ENCODE measurements at places on chromosomes 7 and 10.

- no peak for DNase-seq
Observed at GRCh38 chr10:94218493-94219183, 144.1 kb downstream of the NOC3L start.

GRCh38 chr10:23158370-23158769 lies 33.7 kb upstream of the PTF1A start:
- DNase-seq = peak; percentile 57

GRCh38 chr7:74615933-74616780 lies 41.4 kb upstream of the GTF2I start:
- DNase-seq = peak; percentile 55

DNA sequence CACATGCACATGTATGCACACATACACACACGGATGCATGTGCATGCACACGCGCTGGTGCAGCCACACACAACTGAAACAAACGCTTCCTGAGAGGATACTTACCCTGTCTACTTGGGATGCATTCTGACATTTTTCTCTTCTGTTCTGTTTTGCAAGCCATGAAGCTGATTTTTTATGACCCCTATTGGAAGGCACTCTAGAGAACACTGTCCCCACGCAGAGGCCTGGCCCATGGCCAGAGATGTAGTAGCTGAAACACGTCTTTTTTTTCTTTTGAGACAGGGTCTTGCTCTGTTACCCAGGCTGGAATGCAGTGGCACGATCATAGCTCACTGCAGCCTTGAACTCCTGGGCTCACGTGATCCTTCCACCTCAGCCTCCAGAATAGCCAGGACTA lies 47.9 kb downstream of the VWA2 start:
- DNase-seq = no peak

GRCh38 chr7:81036057-81036456 lies 117.2 kb upstream of the SEMA3C start:
- no peak for DNase-seq

DNA sequence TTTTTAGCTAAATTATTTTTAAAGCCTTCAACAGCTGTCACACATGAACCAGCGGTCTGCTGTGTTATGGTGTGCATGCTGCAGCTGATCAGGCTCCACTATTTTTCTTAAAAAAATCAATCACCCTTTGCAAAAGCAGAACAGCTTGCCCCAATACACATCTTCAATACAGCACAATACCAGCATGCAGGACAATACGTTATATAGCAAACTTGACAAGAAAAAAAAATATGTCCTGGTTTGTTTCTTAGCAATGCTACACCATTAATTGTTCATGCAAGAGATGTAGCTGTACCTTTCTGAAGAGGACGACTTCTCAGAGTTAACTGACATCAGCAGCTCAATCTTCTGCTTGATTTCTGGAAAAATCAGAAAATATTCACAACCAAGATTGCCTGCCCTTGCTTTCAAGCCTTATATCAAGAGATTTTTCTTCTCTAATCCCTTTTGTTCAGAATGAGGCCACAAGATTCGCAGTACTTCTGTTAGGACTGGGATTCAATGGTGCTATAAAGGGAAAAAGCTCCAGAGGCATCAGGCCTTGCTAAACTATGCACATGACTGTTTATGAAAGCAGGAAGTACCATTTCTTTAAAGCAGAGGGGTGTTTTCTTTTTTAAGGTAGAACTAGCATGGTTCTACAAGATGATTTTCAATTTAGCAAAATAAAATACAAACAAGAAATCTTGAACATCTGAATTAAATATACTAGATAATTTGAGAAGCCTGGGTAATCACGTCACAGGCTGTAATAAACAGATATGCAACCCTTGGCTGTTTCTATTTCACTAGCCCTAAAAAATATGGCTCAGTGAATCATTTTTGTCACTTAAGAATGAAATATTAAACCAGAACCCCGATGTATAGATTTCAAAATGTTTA lies 120.0 kb downstream of the SRPK2 start:
- peak; percentile 70 for DNase-seq

- no peak for DNase-seq
Observed at GRCh38 chr10:7374795-7375194, 36.0 kb downstream of the SFMBT2 start.

DNA sequence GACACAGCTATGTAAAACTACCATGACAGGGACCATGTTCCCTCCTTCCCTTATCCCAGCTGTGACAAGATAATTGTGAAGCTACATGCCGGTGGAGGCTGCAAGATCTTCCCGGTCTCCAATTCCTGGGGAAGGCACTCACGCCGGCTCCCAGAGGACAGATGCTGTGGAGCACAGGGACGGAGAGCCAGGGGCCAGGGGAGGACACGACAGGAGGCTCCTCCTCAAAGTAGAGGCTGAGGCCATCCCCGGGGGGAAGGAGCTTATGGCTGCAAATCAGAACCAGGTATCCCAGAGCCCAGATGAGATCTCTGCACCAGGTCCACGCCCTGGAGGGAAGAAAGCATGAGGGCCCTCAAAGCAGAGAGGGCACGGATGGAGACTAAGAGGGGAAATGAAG lies 286.2 kb downstream of the TCERG1L start:
- DNase-seq = no peak

DNA sequence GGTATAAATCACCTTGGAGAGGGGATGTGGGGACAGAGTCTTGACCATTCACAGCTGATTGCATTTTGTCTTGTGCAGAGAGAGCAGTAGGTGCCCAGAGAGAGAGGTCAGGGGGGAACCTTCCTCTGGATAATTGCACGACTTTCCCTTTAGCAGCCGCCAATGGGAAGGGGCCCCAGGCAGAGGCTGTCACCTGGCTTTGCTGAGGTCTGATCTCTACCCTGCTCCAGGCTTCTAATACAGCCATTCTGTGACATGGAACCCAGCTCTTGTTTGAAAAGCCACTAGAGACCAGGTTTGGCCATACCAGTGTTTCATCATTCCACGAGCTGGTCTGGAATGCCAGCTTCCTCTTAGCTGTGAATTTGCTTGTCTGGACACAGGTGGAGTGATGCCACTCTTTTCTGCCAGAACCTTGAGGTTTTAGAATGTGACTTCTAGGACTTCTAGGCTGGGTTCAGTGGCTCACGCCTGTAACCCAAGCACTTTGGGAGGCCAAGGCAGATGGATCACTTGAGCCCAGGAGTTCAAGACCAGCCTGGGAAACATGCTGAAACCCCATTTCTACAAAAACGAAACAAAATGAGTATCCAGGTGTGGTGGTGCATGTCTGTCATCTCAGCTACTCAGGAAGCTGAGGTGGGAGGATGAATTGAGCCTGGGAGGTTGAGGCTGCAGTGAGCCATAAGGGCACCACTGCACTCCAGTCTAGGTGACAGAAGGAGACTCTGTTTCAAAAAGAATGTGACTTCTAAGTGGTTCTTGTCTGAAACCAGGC lies 159.9 kb downstream of the CAMK1D start:
- no peak for DNase-seq

DNA sequence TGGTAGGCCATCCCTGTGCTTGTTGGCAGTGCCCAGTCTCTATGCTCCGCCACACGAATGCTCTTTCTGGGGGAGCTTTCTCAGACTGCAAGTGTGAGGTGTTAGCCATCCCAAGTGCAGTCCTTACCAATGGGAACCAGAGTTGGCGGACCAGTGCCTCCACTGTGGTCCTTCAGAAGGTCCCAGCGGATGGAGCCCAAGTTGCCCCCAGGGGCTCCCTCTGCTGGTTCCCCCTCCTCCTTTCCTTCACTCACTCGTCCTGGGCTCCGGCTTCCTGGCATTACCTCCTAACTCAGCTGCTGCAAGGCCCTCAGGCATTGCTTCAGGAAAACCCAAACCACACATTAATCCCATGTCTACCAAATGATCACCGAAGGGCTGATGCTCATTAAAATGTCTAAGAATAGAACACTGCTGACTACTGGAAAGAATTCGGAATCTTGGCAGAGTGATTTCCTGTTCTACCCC lies 139.8 kb downstream of the CUBN start:
- DNase-seq = no peak

- no peak for DNase-seq
Observed at GRCh38 chr7:14286036-14286435, 296.6 kb upstream of the ETV1 start.

DNA sequence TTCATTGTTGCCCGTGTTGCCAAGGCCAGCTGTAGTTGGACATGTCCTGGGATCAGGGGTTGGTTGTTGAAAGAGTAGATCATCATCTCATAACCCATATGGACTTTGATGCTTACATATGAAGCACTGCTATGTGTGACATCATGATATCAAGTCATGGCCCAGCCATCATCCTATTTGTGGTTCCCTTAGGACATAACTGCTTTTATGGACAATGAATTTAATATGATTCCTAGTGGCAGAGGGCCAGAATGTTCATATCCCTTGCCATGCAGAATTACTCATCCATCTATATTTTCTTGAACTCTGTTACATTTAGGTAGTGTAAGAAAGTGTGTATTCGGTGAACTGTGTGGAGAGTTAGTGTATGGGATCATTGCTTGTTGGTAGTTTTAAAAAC lies 343.9 kb upstream of the LRGUK start:
- no peak for DNase-seq

- no peak for DNase-seq
Observed at GRCh38 chr10:89351412-89351779, 23.6 kb downstream of the IFIT3 start.

DNA sequence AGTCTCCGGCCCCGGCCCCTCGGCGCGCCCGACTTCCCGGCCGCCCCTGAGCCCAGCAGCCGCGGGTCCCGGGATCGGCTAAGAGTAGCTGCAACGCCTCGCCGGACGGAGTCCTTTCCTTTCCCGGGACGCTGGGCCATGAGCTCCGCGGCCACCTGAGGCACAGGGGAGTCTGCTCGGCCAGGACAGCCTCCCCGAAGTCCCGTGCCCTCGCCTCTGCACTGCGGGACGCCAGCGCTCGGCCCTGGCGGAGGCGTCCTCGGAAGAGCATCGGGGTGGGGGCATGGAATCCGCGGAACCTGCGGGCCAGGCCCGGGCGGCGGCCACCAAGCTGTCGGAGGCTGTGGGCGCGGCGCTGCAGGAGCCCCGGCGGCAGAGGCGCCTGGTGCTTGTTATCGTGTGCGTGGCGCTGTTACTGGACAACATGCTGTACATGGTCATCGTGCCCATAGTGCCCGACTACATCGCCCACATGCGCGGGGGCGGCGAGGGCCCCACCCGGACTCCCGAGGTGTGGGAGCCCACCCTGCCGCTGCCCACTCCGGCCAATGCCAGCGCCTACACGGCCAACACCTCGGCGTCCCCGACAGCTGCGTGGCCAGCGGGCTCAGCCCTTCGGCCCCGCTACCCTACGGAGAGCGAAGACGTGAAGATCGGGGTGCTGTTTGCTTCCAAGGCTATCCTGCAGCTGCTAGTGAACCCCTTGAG lies 502 bp downstream of the SLC18A3 start:
- DNase-seq = no peak

- no peak for DNase-seq
Observed at GRCh38 chr10:52688899-52689298, 83.7 kb downstream of the MBL2 start.

- no peak for DNase-seq
Observed at GRCh38 chr10:104077247-104077646, 8.4 kb downstream of the COL17A1 start.

DNA sequence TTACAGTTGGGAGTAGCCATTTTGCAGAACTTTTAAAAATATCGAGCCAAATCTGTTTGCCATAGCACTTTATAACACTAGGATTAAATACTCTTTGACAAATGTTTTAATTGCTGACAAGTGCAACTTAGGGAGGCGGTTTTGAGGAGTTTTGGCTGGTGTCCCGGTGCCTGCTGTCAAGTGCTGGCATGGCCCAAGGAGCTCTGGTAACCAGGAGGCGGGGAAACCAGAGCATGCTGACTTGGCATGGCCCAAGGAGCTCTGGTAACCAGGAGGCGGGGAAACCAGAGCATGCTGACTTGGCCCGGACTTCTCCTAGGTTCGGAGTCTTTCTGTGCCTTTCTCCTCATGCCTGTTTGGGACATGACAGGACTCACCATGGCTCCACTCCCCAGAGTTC lies 30.8 kb upstream of the ZNF32 start:
- no peak for DNase-seq

- DNase-seq = no peak
Observed at GRCh38 chr10:72321248-72322029, 33.3 kb downstream of the DNAJB12 start.

DNA sequence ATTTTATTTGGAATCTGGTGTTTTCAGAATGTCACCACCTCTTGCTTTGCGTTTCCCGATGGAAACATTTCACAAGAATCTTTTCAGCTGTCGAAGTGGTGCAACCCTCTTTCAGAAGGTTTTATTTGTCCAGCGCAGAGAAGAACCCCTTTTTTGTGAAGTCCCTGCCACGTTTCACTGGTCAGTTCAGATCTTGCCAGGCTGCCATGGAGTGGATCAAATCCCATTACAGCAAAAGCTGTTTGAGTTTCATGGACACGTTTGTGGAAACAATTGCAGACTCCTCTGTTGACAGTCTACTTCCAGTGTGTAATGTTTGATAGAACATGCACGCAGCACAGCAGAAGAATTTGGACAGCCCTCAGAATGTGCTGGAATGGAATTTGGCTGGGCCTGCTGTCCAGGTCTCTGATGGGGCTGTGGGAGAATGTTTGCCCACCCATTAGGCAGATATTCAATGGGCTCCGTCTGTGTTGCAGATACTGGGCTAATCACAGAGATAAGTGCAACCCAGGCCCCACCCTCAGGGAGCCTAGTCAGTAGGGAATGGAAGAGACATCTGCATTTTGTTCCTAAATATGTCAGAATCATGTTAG lies 143.2 kb downstream of the GRK5 start:
- no peak for DNase-seq

DNA sequence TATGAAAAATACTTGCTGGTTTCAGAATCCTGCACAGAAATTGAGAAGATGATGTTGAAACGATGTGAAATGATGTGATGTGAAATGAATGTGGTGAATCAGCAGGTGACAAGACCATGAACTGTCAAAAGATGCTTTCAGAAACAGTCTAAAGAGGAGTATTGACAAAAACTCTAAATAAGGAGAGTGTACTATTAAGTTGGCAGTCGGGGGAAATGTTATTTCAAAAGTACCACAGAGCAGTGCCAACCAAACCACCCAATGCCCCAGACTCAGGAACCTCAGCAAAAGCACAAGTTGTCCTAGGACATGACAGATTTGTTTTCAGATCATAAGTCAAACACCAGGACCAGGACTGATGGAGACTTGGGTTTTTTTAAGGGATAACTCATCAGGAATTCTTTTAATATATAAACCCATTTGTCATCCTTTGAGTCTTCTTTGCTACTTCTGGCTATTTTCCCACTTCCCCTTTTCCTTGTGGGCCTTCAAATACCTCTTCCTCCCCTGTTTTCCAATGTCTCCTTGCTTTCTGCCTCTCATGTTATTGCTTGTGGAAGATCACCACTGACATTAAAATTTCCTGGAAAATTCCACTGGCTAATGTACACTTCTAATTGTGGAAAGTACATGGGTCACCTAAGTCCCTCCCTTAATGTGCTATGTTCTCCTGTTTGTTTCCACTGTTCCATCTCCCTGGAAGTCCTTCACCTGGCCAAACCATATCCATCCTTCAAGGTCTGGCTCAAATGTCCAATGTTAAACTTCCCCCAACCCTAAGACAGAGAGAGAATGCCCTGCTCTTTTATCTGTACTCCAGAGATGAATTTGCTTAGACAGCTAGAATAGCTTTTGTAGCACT lies 10.2 kb upstream of the PPP1R3C start:
- DNase-seq = no peak
